ENCODE measurements at places on chromosomes 5 and 9.

- no peak for DNase-seq
These were observed 75.3 kb downstream of the TRIO start for GRCh38 chr5:14218480-14218879.

DNA sequence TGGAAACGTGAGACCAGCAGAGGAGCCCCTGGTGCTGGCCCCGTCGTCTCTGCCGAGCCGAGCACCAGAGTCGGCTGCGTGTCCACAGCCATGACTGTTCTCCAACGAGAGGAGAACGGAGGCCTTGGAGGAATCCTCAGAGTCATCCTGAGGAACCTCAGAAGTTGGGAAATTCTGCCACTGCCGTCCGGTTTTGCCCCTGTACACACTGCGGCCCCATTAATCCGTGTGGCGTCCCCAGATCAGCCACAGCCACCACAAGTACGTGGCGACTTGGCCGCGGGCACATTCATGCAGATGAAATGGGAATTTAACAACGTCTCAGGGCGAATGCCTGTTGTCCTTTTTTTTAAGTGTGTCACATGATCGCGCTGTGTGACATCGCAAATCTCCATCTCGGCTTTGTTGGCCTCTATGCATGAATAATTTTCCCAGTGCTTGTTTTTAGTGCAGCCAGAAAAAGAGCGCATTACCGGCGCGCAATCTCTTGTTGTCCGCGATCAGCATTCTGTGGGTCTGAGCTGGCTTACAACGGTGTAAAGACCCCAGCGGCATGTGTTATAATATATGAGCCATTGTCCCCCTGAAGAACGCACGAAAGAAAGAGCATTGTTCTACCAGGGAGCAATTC, 323.0 kb upstream of the IRX4 start:
- no peak for DNase-seq

DNA sequence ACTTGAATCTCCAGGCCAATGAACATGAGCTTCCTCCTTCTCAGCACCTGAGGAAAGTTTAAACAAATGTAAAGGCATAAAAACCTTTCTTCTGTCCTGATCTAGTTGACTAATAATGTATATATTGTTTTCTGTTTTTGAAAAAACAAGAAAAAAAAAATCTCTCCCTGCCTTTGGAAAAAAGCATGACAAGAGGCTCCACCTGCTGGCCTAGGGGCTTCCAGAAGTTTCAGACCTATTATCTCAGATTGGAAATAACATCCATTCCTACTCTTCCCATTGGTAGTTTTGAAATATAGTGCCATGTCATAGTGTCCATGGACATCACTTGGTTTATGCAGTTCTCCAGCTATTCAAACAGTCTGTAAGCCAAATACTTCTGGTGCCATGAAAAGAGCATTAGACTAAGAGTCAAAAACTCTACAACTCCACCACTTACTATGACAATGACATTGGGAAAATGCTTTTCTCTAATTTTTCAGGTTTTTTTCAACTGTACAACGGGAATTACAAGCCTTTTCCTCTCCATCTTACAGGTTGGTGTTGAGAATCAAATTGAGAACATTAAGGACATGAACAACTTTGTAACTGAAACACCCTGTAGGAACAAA, 409.6 kb upstream of the MPDZ start:
- DNase-seq = no peak

GRCh38 chr5:156366521-156366920, 39.6 kb downstream of the SGCD start:
- DNase-seq = no peak

GRCh38 chr9:114412048-114412683, 24.4 kb upstream of the AKNA start:
- DNase-seq = no peak

GRCh38 chr9:22813529-22813928, 366.9 kb downstream of the DMRTA1 start:
- no peak for DNase-seq
